Left lung (tissue), 14 donors: ENCODE measurements at places on chromosomes 1 and 21. TPM values are rescaled to one million over a fixed set of nuclear protein-coding genes. Genes with fewer than 3 reads are reported as not detected.

GRCh38 chr1:66402194-66402593 is 131.8 kb upstream of the SGIP1 start:
- no peaks in the 10 kb centered on the region for H3K4me1 ChIP-seq
- H3K27ac ChIP-seq: no peak overlapping the region
- H3K4me3 ChIP-seq: no peak overlapping the region
- no peaks in the 10 kb centered on the region for H3K36me3 ChIP-seq

GRCh38 chr1:111202366-111202706 is 1.9 kb upstream of the DENND2D start:
- no peak for DNase-seq
- H3K36me3 ChIP-seq: peaks cover 16% of the 10 kb centered on the region
- H3K4me3 ChIP-seq: peak overlapping the region; percentile 56
- peaks cover 89% of the 10 kb centered on the region for H3K4me1 ChIP-seq
- no peaks in the 10 kb centered on the region for H3K27me3 ChIP-seq

DNA sequence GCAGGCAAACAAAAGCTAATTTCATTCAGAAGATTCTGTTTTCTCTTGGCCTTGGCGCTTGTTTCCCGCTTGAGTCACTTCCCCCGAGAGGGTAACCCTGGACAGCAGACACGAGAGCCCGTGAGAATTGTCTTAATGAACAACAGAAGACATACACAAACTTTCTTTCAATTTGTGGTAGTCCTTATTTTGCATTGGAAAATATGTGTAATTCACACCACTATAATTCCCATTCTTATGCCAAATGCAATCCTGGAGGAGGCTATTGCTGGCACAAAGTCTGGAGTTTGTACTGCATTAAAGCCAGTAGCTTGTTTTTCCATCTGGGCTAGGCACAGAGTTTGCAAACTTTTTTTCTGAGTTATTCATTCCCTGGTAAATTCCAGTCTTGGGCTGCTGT is 109.8 kb upstream of the IVNS1ABP start:
- no peaks in the 10 kb centered on the region for H3K27me3 ChIP-seq
- no peaks in the 10 kb centered on the region for H3K36me3 ChIP-seq
- no peaks in the 10 kb centered on the region for H3K4me1 ChIP-seq

- no peak overlapping the region for H3K27ac ChIP-seq
- no peak overlapping the region for H3K4me3 ChIP-seq
- H3K27me3 ChIP-seq: no peaks in the 10 kb centered on the region
- DNase-seq: no peak
- H3K4me1 ChIP-seq: no peaks in the 10 kb centered on the region
Measured at GRCh38 chr1:50493710-50494109, 70.5 kb upstream of the DMRTA2 start.

- peaks cover 39% of the 10 kb centered on the region for H3K4me1 ChIP-seq
- H3K27ac ChIP-seq: no peak overlapping the region
- H3K4me3 ChIP-seq: no peak overlapping the region
- no peaks in the 10 kb centered on the region for H3K27me3 ChIP-seq
- no peak for DNase-seq
Measured at GRCh38 chr1:107950464-107950863, 14.5 kb downstream of the VAV3 start.

GRCh38 chr1:224114787-224115175 is 870 bp downstream of the FBXO28 start:
- no peaks in the 10 kb centered on the region for H3K27me3 ChIP-seq
- H3K27ac ChIP-seq: peak overlapping the region; percentile 96
- peaks cover 15% of the 10 kb centered on the region for H3K4me1 ChIP-seq
- no peaks in the 10 kb centered on the region for H3K36me3 ChIP-seq

DNA sequence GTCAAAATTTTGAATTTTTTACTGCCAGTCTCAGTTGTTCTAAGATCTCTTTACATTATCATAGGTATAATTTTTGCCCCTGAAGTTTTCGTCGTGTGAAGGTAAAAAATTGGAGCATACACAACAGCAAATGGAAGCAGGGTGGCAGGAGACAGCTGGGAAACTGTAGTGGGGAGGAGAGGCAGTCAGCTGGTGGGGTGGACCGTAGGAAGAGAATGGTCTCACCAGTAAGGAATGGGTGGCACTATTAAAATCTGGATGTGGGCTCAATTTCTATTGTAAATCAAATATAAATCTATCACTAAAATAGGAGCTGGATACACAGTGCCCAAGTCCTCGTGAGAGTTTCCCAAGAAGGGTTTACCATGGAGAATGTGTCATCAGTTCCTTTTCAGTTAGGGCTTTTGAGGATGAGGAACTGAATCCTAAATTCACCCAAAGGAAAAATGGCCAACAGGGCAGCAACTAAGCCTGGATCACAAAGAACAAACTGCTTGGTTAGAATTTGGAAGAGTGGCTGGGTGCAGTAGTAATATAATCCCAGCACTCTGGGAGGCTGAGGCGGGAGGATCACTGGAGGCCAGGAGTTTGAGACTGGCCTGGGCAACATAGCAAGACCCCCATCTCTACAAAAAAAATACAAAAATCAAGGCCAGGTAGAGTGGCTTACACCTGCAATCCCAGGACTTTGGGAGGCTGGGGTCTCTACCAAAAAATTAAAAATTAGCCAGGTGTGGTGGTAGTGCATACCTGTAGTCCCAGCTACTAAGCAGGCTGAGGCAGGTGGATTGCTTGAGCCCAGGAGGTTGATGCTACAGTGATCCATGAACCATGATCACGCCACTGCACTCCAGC is 10.5 kb upstream of the IRF2BP2 start:
- H3K4me3 ChIP-seq: no peak overlapping the region
- peak overlapping the region; percentile 65 for H3K27ac ChIP-seq
- H3K27me3 ChIP-seq: no peaks in the 10 kb centered on the region
- no peaks in the 10 kb centered on the region for H3K36me3 ChIP-seq

GRCh38 chr1:247443641-247444040 is 14.3 kb downstream of the OR2B11 start:
- no peak for DNase-seq
- H3K4me1 ChIP-seq: peaks cover 39% of the 10 kb centered on the region
- no peak overlapping the region for H3K4me3 ChIP-seq
- H3K36me3 ChIP-seq: no peaks in the 10 kb centered on the region
- no peak overlapping the region for H3K27ac ChIP-seq

DNA sequence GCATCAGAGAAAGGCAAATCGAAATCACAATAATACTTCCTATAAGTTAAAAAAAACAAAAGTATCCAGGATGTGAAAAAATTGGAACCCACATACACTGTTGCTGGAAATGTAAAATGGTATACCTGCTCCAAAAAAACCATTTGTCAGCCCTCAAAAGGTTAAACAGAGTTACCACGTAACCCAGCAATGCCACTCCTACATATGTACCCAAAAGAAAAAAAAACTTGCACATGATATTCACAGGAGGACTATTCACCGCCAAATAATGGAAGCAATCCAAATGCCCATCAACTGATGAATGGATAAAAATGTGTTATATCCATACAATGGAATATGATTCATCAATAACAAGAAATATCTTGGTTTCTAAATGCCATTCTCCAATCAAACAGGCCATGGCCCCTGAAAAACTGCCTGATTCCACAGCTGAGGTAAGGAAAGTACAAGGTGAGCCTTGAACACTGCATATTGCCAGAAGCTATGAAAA is 38.8 kb upstream of the PSMG1 start:
- no peaks in the 10 kb centered on the region for H3K27me3 ChIP-seq
- no peaks in the 10 kb centered on the region for H3K4me1 ChIP-seq
- H3K27ac ChIP-seq: no peak overlapping the region
- H3K4me3 ChIP-seq: no peak overlapping the region
- no peak for DNase-seq

- H3K4me1 ChIP-seq: peaks cover 3% of the 10 kb centered on the region
- no peaks in the 10 kb centered on the region for H3K36me3 ChIP-seq
- H3K27ac ChIP-seq: no peak overlapping the region
- no peak for DNase-seq
- H3K27me3 ChIP-seq: no peaks in the 10 kb centered on the region
Measured at GRCh38 chr1:7538033-7538432, 233.1 kb upstream of the VAMP3 start.

GRCh38 chr1:224730965-224731364 is 114.8 kb downstream of the CNIH3 start:
- H3K27me3 ChIP-seq: no peaks in the 10 kb centered on the region
- no peak overlapping the region for H3K27ac ChIP-seq
- no peak overlapping the region for H3K4me3 ChIP-seq
- H3K4me1 ChIP-seq: peaks cover 8% of the 10 kb centered on the region
- no peak for DNase-seq

DNA sequence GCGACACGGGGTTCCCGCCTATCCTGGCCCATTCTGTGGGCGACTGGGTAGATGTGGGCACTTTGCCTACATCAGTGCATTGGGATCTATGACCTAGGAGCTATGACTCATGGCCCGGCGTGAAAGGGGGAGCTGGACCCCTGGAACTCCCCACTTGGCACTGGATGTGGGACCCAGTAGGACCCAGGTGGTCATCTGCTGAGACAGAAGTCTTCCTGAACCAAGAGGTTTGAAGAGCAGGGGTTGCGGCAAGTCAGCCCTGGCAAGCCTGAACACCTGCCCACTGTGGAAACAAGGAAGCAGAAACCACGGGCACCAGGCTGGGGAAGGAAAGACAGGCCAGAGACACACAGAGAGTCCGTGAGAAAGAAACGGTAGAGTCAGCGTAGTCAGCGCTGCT is 656.7 kb downstream of the AJAP1 start:
- no peak overlapping the region for H3K4me3 ChIP-seq
- DNase-seq: no peak
- H3K27me3 ChIP-seq: no peaks in the 10 kb centered on the region
- no peaks in the 10 kb centered on the region for H3K4me1 ChIP-seq
- H3K36me3 ChIP-seq: no peaks in the 10 kb centered on the region
- no peak overlapping the region for H3K27ac ChIP-seq

TLCD4 gene
- 12.4 TPM for polyA plus RNA-seq

LRRC3 gene
- polyA plus RNA-seq: 6.2 TPM

KRTAP21-2 gene
- polyA plus RNA-seq: not detected

HFM1 gene
- 11.1 TPM for polyA plus RNA-seq
